ENCODE measurements at places on chromosomes 4 and X.

DNA sequence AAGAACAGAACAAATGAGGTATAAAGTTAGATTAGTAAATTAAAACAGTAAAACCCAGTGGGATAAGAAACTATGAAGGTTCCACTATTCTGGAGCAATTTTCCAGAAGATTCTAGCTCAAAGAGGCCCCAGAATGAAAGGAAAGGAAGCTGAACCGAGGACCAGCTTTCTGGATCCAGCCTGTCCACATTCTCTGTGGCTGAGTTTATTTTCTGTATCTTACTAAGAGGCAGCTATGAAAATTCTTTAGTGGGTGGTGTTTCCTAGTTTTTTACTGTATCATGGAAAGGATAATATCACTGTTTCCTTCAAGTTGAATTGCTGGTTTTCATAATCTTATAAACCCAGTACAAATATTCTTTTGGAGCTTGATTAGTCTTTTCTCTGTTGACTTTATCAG lies 11.8 kb downstream of the DAPP1 start:
- no peak for DNase-seq

DNA sequence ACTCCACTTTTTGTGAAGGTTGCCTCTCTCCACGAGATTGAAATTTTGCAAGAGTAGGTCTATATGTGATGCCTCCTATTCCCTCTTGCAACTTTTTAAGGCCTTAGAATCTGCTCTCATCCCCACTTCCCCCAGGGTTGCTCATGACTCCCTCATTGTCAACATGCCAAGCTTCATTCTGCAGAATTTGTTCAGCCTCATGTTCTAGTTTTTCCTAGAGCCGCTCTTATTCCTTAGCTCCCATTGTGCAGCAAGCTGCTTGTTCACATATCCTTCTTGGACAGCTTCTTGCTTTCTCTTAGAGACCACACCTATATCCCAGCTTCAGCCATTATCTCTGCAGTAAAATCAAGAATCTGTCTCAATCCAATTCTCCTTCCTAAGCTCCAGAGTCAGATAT lies 82.4 kb downstream of the CNGA2 start:
- DNase-seq: no peak

GRCh38 chrX:131704136-131704695 lies 160.3 kb downstream of the OR13H1 start:
- DNase-seq: peak; percentile 78

DNA sequence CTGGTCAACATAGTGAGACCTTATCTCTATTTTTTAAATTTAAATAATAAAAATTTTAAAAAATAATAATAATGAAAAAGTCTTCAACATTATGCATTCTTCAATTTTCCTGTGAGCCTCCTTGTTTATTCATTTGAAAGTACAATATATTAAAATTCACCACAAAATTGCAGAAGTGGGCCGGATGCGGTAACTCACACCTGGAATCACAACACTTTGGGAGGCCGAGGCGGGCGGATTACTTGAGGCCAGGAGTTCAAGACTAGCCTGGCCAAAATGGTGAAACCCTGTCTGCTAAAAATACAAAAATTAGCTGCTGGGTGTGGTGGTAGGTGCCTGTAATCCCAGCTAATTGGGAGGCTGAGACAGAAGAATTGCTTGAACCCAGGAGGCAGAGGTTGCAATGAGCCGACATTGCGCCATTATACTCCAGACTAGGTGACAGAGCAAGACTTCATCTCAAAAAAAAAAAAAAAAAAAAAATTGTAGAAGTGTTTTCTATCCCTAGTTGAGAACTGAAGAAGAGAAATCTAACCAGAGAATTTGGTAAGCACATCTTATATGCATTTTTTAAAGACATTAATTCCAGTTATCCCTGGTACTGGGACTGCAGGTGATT lies 56.9 kb downstream of the RBM47 start:
- no peak for DNase-seq

DNA sequence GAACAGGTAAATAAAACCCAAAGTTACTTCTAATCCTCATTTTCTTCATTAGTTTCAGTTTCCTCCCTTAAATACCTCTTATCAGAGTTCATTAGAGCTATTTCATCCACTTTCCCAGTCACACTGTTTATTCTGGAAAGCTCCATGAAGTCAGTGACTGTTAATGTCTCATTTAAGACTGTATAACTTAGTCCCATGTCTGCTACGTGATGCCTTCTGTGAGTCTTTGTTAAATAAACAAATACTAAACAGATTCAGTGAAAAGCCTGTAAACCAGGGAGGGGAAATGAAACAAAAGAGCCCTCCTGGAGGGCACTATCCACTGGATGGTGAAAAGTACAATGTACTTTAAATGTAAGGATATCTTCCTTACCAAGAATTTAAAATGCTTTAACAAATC lies 24.7 kb downstream of the ACE2 start:
- DNase-seq: peak; percentile 11

- DNase-seq: peak; percentile 54
Measured at GRCh38 chrX:111447298-111447697, 35.3 kb upstream of the DCX start.

- peak; percentile 11 for DNase-seq
Measured at GRCh38 chr4:184471881-184472613, 2.3 kb downstream of the IRF2 start.

DNA sequence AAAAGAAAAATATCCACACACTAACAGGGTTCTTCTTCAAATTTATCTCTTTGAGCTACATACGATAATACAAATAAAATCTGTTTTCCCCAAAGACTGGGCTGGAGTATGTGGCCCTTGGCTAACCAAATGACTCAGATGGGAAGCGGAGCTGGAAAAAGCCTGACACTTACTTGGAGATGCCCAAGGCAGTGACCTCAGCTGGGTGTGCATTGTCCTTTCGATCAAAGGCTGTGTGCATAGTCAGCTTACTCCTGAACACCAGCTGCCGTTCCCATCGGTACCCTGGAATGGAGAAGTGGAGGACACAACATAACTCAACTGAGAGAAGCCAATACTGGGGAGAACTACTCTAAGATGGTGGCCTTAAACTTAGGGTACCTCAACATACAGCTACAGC lies 95.1 kb downstream of the CDS1 start:
- no peak for DNase-seq

DNA sequence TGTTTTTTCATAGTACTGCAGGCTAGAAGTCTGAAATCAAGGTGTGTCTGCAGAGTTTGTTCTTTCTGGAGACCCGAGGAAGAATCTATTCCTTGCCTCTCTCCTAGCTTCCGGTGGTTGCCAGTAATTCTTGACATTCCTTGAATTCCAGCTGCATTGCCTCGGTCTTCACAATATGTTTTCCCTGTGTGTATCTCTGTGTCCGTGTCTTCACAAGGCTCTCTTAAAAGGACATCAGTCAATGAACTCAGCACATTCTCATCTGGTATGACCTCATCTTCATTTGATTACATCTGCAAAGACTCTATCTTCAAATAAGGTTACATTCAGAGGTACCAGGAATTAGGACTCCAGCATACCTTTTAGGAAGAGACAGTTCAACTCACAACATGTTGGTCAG lies 163.4 kb downstream of the BANK1 start:
- no peak for DNase-seq

- no peak for DNase-seq
Measured at GRCh38 chr4:76980261-76980660, 30.7 kb downstream of the SEPTIN11 start.

GRCh38 chr4:25101836-25102235 lies 58.4 kb downstream of the SEPSECS start:
- no peak for DNase-seq

- no peak for DNase-seq
Measured at GRCh38 chr4:89277412-89277811, 30.2 kb downstream of the GPRIN3 start.

DNA sequence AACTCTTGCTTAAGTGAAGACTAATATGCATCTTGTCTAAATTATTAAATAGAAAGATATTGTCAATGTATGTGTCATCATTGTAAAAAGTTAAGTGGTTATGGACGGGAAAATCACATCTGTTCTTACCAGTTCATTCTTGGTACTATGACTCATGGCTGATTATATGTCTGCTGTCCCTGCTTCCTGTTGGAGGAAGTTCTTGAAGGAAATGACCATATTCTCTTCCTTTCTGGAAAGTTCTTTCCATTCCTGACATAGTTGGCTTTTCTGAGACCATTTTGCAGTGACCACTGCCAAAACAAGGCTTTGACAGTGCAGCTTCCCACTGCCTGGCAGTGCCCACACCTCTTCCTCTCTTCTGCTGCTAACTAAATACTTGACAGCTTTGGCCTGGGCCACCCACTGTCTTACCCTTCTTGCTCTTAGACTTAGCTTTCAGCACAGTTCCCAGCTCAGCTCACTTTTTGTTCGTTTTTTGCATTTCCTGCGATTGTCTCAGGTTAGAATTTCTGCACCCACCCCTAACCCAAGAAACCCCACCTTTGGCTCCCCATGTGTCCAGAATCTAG lies 13.2 kb upstream of the CLDN24 start:
- DNase-seq: no peak

- no peak for DNase-seq
Measured at GRCh38 chr4:38069271-38069760, 109.1 kb downstream of the PTTG2 start.

GRCh38 chr4:146095091-146095690 lies 80.3 kb upstream of the LSM6 start:
- DNase-seq: peak; percentile 31

GRCh38 chr4:125572601-125573000 lies 257.8 kb downstream of the FAT4 start:
- no peak for DNase-seq

- no peak for DNase-seq
Measured at GRCh38 chr4:79413886-79414285, 5.9 kb upstream of the GK2 start.
